Activated CD4-positive, alpha-beta T cell treated with anti-CD3 and anti-CD28 coated beads, Interleukin-2, amount 50 U/mL, for 4 hours (primary cell): ENCODE measurements at places on chromosomes 2 and 18.

- DNase-seq, result no peak
Measured at GRCh38 chr18:21741312-21741561, 645 bp downstream of the MIB1 start.

GRCh38 chr2:129799036-129799958, 180.2 kb upstream of the RAB6C start:
- no peak for DNase-seq

GRCh38 chr2:197007716-197008628, 81.5 kb upstream of the PGAP1 start:
- DNase-seq, result no peak

- DNase-seq, result no peak
Measured at GRCh38 chr2:174794851-174795374, 30.6 kb upstream of the CHRNA1 start.

DNA sequence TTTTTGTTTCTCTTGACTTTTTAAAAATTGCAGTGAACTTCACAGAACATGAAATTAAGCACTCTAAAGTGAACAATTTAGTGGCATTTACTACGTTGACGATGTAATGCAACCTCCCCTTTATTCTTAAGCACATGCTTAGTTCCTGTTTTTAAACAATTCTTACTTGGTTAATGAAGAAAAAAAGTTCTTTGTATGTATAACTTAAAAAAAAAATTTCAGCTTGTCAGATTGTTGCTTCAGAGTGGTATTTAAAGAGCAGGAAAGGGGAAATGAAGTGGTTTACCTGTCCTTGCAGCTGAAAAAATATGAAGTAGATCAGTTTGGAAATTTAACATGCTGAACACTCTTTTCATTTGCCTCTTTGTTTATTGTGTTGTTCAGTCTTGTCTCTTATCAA, 95.7 kb upstream of the RASGRP3 start:
- no peak for DNase-seq

GRCh38 chr2:119696005-119696404, 17.0 kb downstream of the TMEM177 start:
- DNase-seq, result no peak

DNA sequence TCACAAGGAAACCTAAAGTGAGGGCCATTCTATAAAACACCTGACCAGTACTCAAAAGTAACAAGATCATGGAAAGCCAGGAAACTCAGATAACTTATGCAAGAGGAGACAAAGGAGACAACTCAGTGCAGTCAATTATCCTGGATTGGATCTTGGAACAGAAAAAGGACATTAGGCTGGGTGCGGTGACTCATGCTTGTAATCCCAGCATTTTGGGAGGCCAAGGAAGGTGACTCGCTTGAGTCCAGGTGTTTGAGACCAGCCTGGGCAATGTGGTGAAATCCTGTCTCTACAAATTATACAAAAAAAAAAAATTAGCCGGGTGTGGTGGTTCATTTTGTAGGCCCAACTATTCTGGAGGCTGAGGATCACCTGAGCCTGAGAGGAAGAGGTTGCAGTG, 424.5 kb upstream of the SPRED2 start:
- no peak for DNase-seq

DNA sequence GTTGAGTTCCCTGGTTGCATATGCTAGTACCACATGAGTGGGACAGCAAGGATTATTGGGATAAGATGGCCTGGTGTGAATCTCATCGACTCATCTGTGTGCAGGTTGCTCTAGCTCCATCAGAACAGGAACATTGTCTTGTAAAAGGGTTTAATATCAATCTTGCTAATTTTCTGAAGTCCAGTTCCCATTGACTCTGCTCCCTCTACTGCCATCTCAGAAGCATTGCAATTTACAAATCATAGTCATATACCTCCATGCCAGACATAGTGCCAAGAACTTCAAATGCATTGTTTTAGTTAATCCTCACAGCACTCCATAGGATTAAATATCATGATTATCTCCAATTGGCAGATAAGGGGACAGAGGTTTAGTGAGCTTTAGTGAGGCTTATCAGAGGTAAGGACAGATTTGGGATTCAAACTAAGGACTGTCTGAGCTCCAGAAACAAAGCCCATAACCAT, 4.8 kb upstream of the STAT4 start:
- DNase-seq, result no peak

- DNase-seq, result peak; percentile 45
Measured at GRCh38 chr2:190781604-190782198, 98.9 kb upstream of the GLS start.

DNA sequence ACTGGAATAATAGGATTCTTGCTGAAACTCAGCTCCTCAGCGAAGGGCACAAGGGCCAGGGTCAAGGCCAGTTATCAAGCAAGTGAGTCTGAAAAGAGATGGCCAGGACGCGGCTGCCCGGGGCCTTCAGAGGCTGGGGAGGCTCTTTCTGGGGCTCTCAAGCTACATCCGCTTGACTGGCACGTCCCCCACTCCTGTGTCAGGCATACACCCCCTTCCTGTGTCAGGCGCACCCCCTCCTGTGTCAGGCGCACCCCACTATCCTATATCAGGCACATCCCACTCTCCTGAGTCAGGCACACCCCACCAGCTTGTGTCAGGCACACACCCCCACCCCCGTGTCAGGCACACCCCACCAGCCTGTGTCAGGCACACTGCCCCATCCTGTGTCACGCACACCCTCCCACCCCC, 91.8 kb downstream of the TPO start:
- no peak for DNase-seq

DNA sequence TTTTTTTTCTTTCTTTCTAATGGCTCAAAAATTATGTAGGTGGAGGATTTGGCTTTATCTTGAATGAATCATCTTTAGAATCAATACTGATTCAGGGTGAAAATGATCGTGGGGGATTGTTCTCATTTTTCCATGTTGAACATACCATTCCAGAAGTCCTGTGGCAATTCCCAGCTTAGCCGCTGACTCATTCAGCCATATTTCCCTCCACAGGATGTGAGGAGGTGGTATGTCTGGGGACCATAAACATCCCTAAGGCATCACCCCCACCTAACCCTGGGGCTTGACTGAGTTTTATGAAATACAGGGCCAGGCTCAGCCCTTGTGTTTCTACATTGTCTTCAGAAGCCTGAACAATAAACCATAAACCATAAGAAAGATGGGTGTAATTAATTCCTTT, 92.7 kb upstream of the FN1 start:
- no peak for DNase-seq
